Body of pancreas (tissue), 4 donors: ENCODE measurements at places on chromosomes 3 and 15.

DNA sequence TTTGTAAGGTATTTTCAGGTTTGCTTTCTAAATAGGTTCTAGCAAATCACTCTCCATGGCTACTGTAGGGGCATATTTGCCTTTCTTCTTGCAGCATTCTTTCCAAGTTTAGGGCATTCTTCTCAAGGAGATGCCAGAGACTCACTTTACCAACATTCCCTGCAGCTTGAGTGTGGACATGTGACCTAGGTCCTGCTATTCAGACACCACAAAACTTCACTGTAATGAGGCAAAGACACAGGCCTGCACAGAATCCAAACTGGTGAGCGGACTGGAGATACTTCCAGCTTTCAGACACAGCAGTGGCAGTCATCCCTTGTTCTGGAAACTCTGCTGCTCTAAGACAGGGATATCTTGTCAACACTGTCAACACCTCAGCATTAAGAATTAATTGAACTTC is 146.4 kb upstream of the PFN2 start:
- no peak for DNase-seq

DNA sequence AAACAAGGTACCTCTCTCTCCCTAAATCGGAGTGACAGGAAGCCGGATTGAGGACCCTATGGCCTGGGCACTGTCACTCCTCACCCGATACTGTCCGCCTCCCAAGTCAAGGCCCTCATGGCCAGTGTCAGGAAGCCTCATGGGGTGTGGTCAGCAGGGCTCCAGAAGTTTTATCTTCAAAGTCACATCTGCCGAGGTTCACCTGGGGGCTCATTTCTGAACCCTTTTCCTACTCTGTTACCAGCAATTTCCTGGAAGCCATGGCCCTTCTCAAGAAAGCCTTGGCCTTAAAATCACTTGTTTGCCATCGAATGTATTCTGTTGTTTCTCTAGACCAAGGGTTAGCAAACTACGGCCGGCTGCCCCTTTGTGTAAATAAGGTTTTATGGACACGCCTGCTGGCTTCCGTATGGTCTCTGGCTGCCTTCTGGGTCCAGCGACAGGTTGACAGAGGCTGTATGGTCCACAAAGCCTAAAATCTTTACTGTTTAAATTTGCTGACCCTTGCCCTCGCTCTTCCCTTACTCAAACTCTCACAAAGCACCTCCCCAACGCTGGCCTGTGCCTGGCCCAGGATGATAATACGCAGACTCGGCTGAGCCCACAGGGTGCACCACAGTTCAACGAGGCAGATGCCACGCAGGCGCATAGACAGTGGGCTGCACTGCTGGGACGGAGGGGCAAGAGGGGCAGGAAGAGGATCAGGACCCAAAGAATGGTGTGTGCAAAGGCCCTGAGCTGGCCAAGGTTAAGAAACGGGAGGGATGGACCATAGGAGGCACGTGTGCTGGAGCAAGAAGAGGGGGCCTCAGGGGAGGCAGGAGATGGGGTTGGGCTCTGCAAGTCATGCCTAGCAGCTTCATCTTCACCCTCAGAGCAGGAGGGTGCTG is 24.7 kb upstream of the DUSP7 start:
- no peak for DNase-seq

- no peak for DNase-seq
These were observed 1.6 kb downstream of the STRA6 start for GRCh38 chr15:74200871-74201419.

GRCh38 chr3:59709702-59710553 is 660.1 kb upstream of the CFAP20DC start:
- peak; percentile 17 for DNase-seq

DNA sequence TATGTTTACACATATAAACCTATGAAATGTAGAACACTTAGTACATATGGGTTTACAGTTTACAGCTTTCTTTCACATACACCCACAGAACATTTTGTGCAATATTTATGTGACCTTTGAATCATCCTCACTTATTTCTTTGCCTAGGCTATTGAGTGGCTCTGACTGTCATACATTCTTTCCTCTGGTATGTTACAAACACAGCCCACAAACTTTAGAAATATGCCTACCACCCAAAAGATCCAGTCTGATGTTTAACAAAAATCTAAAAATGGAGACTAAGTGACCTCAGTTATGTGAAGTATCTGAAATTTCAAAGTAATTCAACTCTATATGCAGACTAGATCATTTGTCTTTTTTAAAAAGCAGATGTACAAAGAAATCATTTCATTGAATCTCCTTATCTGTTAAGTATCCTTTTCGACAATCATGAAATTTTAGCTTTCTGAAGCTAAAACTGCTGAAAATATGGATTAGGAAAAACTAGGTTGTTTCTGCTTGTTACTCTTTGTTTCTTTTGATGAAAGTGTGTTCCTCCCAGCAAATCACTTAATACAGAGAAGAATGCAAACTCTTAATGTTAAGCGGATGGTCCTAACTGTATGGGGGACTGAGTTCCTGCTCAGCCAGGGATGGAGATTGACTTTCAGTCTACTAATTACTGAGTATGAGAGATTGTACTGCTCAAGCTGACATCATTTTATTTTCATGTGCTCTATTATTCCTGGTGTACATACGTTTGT is 27.7 kb downstream of the CCDC54 start:
- DNase-seq, result no peak

GRCh38 chr15:99956820-99957641 is 223.8 kb upstream of the LYSMD4 start:
- DNase-seq, result no peak

DNA sequence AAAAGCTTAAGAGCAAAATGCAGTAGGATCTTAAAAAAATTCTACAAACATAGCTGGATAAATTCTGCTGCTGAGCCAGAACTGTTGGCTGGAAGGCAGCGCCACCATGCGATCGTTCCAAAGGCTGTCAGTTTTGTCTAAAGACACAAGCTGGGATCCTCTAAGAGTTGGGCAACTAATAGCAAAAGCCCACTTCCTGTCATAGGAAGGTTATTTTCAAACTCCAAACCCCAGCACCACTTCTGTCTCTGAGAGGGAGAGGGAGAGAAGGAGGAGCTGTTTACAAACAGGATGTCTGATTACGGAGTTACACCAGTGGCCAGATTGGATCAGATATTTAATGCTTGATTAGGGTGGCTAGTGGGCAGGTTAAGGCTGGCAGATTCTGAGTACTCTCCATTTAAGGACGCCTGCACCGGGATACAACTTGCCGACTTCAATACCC is 44.0 kb downstream of the EIF4E3 start:
- peak; percentile 69 for DNase-seq

DNA sequence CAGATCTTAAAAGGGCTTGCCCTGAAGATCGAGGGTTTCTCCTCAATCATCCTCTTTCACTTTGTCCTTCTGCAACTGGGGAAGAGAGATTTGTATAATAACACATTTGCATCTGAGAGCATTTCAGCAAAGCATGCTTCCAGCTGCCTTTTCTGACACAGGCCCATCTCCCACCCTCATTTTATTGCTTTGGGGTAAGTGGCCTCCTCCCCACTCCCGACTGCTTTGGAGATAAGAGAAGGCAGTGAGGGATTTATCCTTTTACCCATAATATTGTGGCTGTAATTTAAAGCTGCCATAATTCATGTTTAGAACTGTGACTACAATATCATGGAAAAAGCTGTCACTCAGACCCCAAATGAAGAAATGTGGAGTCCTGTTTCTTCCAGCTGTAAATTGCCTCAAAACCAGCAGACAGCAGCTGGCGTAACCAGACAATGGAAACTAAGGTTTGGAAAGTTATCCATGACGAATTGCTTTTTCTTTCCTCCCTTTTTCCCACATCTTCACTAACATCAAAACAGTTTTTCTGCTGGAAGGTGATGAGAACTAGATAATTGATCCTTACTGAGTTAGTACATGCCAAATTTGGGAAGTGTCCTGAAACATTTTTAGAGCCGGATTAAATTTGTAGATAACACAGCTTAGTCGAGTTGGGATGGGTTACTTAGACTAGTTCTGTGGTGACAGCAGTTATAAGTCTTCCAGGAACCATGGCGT is 104.2 kb upstream of the PFN2 start:
- DNase-seq, result no peak

DNA sequence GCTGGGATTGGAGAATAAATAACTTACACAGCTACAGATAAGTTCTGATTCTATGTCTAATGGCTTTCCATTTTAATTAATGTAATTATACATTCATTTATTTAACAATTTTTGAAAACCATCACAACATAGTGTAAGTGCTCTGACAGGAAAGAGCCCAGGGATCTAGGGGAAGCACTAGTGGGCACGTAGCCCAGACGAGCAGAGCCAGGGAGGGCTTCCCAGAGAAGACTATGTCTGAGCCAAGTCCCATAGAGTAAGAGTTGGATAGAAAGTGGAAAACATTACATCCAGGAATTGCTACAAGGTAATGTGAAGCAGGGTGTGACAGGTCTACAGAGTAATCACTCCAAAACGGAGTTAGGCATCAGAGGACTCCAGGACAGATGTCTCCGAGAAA is 2.9 kb upstream of the HGD start:
- no peak for DNase-seq

- DNase-seq, result no peak
These were observed 83.9 kb downstream of the MEGF11 start for GRCh38 chr15:66169625-66170024.

- no peak for DNase-seq
These were observed 47.4 kb downstream of the CCR4 start for GRCh38 chr3:32998631-32999451.

- DNase-seq, result no peak
These were observed 25.1 kb downstream of the SOX14 start for GRCh38 chr3:137789236-137789635.

DNA sequence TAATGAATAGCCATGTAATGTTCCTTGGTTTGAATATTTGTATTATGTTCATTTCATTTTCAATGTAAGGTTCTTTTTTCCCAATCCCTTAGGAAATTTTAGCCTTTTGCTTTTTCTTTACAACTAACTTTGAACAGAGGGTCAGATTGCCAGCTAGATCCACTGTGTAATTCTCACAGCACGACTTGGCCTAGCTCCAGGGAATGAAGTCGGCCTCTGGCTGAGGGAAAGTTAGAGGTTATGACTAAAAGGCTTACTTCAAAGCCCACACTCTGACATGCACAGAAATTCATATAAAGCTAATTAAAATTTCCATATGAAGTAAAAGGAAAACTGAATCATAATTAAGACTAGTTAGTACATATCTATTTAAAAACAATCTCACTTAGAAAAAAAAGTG is 38.7 kb downstream of the ROBO1 start:
- peak; percentile 13 for DNase-seq

DNA sequence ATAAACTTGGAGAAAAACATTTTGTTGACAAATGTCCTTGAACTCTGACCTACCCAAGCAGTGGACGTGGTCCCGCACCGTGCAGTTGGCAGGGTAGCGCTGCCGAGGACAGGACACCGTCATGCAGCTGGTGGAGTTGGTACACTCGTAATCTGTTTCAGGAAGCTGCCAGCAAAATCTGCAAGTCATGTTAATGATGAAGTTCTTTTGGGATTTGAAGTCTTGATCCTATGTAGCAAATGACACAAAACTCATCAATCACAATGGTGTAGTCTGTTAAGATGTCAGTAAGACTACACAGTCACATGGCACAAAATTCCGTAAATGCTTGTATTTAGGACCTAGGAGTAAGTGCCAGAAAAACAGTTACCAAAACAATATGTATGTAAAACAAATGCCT is 5.5 kb downstream of the TM2D3 start:
- no peak for DNase-seq

GRCh38 chr15:73969151-73969759 is 22.8 kb downstream of the STOML1 start:
- DNase-seq, result no peak

- no peak for DNase-seq
These were observed 39.6 kb upstream of the CTNNB1 start for GRCh38 chr3:41159588-41160189.

DNA sequence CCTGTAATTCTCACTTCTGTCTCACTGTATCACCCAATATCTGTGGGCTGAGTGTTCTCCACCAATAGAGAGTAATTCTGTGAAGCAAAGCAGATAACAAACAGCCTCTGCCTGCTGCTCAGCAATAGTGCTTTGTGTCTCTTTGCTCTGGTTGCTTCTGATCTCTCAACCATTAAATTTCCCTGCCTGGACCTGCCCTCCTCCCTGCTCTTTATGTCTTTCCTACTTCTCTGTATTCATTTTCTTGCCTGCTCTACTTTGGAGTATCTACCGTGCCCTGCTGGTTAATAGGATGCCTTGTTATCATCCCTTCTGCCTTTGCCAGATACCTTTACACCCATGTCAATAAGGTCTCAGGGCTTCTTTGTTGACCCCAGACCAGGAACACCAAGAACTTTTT is 102.9 kb upstream of the CGNL1 start:
- DNase-seq, result no peak

- no peak for DNase-seq
These were observed 77.1 kb downstream of the SPSB4 start for GRCh38 chr3:141128126-141128777.

DNA sequence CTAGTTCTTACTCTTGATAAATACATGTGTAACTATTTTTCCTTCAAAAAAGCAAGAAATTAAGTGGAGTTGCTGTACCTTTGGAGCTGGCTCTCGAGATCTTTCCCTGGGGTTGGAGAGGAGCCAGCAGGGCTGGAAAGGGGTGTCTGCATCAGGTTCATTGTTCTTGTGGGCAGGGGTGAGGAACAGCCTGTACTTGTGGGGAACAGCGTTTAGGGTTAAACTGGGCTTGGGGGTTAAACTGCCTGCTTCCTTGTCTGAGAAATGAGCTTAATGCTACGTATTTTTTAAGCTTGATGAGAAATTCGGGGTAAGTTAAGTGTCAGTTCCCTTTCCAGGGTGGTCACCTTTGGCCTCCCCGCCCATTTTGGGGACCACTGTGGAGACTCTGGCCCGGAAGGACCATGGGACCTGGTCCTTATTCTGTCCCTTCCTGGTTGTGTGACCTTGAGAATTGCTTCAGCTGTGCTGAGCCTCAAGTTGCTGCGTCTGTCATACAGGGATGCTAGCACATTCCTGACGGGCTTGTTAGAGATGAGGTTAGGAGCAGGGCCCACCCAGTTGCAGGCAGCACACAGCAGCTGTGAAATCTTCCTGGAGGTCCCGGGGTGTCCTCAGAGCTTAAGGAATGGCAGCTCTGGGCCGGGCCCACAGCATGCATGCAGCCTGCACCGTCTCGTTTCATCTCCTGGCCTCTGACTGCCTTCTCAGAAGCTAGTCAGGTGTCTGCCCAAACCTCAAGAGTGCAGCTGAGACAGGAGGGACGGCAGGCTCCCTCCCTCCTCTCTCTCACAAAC is 11.6 kb downstream of the H1-8 start:
- no peak for DNase-seq

- DNase-seq, result no peak
These were observed 597 bp downstream of the P2RY12 start for GRCh38 chr3:151383956-151384355.

GRCh38 chr3:111481551-111481950 is 60.4 kb upstream of the CD96 start:
- DNase-seq, result no peak

- no peak for DNase-seq
These were observed 622.0 kb downstream of the PYDC2 start for GRCh38 chr3:192082730-192083660.

DNA sequence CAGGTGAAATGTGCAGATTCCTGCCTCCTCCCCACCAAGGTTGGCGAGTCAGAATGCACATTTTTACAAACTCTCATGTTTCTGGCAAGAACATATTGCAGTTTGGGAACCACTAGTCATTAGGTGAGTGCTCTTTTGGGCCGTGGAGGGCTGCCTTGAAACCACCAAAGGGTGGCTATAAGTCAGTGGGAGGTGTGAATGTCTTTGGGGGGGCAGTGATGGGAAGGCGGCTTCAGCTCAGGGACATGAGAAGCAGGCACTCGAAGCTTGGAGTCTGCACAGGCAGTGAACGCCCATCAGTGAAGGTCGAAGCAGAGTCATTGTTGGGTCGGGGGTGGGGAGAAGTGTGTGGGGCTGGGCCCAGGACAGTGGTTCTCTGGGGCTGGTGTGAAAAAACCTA is 1.1 kb downstream of the NOX5 start:
- DNase-seq, result no peak

GRCh38 chr3:156016902-156017301 is 103.5 kb upstream of the KCNAB1 start:
- no peak for DNase-seq
